H7 (cell line): ENCODE measurements at places on chromosomes 4 and X. TPM values are rescaled to one million over a fixed set of nuclear protein-coding genes. Genes with fewer than 3 reads are reported as not detected.

Gene GC
- 0.26 TPM in 1 of 2 replicates, not detected in the other for total RNA-seq

Gene ODAPH
- total RNA-seq, result not detected in 2 replicates

Gene SOX3
- total RNA-seq, result 3.9 and 6.8 TPM in 2 replicates

Gene CCNQ
- 27.0 and 30.4 TPM in 2 replicates for total RNA-seq

Gene GYG2
- 36.7 and 40.5 TPM in 2 replicates for total RNA-seq

- no peak for DNase-seq
Observed at GRCh38 chrX:109793191-109793590, 60.1 kb upstream of the ACSL4 start.

DNA sequence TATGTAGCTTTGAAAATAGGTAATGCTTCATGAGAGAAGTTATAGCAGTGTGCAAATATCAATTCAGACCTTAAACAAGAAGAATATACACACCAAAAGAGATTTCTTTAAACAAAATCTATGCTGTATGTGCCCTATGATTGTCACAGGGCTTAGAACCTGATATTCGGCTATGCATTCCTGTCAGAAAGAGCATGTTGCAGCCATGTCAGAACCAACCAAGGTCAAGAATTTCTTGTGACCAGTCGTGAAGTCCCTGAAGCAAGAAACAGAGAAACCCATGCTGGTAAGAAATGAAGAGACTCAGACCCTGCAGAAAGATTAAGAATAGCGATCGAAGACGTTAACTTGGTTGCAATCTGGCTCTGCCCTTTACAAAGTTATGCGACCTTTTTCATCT, 210.3 kb upstream of the SPIN4 start:
- no peak for DNase-seq

DNA sequence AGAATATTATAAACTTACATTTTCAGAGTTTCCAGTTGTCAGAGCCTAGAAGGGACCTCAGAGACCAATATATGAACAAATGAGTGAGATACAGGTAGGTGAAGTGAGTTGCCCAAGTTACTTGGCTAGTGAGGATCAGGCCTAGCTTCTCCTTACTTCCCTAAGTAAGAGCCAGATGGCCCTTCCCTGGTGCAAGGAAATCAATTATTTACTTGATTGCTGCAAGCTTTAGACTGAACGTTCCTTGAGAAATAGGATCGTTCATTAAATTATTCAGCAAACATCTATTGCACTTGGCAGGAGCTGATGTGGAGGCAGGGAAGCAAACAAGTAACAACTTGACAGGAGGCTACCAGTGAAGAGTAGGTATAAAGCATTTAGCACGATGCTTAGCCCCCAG, 117.8 kb downstream of the EFHC2 start:
- no peak for DNase-seq

DNA sequence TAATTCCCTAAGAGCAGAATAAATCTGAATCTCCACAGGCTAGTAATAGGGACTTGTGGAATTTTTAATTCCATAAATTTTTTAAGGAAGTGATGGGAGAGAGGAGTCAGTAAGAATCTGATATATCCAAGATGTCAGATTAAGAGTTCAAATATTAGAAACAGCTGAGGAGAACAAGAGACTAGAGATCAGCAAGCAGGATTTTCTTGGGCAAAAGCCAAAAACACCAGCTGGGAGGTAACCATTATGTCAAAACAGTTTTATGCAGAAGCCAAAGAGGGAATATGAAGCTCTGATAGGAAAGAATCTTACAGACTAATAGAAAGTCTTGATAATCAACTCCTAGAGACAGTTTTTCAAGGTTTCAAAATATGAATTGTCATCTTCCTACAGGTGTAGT, 72.2 kb upstream of the RBPJ start:
- no peak for DNase-seq

GRCh38 chrX:133375615-133376340, 39.5 kb downstream of the GPC4 start:
- peak; percentile 43 for DNase-seq
